ENCODE measurements at places on chromosomes 12 and 14.

- DNase-seq: no peak
Observed at GRCh38 chr12:28780096-28780495, 369.0 kb upstream of the FAR2 start.

- peak; percentile 46 for DNase-seq
Observed at GRCh38 chr14:23362200-23362599, 2.8 kb downstream of the EFS start.

DNA sequence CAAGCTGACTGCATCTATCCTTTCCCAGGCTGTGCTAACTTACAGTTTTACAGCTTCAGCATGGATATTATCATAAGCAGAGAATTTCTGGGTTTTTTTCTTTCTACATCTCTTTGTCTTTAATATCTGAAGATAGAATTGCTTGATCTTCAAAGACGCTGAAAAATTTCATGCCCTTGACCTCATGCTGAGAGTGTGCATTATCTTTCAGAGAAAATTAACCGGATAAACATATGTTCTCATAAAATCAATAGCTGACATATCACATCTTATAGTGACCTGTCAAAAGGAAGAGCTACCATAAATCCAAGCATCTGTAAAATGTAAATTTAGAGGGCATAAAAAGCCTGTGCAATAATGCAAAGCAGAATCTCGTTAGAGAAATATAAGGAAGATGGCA, 1704.1 kb upstream of the FLRT2 start:
- no peak for DNase-seq

DNA sequence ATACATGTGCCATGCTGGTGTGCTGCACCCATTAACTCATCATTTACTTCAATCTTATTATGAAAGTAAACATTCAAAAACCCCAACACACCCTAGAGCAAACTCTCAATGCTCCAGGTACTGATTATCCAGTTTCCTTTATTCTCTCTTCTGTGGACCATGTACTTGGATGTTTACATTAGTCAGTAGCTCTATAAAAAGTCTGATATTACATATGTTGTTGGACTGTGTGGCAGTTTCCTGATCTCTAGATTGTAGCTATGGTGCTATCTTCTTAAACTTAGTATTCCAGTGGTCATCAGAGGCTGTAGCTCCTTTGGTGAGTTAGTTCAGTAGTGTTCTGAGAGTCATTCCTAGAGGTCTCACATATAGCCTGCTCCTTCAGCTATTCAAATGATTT, 25.1 kb upstream of the ITGA5 start:
- no peak for DNase-seq

DNA sequence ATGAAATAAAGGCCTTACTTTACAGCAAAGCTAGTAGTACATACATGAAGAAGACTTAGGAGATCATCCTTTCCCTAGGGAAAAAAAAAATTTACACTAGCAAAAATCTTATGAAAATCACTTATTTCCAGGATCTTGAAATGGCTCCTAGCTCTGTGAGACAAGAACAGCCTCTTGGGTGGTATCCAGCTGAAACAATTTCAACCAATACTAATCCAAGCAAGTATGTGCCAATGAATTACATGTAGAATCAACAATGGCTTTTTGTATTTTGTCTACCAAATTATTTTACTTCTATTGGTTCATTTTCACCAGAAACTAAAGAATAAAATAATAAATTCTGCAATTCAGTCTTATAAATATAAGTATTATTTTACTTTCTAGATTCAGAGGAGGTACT, 2.7 kb upstream of the SLCO1A2 start:
- DNase-seq: no peak

GRCh38 chr12:56998981-56999380, 7.4 kb downstream of the ZBTB39 start:
- no peak for DNase-seq

GRCh38 chr12:98053202-98053601, 462.2 kb upstream of the TMPO start:
- no peak for DNase-seq

DNA sequence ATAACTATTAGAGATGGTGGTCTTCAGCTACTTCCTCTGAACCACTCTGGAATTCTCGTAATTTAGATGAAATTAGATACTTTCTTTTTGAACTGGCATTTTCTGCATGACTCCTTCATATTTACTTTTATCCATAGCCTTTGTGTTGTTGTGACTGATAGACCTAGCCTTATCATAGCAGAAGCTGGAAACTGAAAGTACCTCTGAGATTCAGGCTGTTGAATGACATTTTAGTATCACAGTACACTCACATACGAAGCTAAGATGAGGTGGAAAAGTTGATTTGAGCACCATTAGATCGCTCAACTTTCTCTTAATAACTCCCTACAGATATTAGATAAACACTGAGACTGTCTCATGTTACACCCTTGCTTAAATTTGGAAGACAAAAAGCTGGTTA, 525.1 kb upstream of the FBXO33 start:
- no peak for DNase-seq

DNA sequence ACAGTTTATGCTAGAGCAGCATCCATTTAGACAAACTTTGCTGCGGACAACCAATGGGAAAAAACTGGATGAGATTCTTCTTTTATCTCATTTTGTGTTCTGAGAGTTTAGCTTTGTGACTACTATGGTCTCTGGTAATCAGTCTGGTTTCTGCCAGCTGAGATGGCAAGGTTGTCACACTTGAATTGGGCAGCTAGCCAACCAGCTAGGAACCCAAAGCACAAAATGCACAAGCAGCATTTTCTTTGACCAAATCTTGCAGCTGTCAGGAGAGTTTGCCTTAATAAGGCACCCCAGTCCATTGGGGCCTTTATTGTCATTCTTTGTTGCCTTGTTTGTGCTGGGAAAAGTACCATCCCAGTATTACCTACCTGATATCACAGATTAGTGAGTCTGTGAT, 34.0 kb upstream of the ETV6 start:
- DNase-seq: no peak
